ENCODE measurements at places on chromosomes 5 and 9. TPM values are rescaled to one million over a fixed set of nuclear protein-coding genes. Genes with fewer than 3 reads are reported as not detected.

- DNase-seq: no peak
Measured at GRCh38 chr9:131467214-131467935, 35.3 kb upstream of the POMT1 start.

DNA sequence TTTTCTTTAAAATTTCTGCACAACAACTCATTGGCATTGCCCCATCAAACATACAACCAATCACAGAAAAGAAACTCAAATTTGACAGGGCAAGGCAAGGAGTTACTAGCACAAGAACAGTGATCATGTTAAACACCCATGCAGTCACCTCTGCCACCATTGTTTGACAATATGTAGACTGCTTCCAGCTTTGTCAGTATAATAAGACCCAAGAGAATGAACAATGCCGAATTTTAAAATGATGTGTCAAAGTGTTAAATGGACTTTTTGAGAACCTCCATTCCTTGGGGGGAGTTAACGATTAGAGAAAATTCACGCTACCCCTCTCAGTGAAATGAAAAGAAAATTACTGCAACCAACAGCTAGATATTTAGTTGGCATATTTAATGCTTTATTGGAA lies 109.2 kb downstream of the SEMA6A start:
- DNase-seq: no peak

DNA sequence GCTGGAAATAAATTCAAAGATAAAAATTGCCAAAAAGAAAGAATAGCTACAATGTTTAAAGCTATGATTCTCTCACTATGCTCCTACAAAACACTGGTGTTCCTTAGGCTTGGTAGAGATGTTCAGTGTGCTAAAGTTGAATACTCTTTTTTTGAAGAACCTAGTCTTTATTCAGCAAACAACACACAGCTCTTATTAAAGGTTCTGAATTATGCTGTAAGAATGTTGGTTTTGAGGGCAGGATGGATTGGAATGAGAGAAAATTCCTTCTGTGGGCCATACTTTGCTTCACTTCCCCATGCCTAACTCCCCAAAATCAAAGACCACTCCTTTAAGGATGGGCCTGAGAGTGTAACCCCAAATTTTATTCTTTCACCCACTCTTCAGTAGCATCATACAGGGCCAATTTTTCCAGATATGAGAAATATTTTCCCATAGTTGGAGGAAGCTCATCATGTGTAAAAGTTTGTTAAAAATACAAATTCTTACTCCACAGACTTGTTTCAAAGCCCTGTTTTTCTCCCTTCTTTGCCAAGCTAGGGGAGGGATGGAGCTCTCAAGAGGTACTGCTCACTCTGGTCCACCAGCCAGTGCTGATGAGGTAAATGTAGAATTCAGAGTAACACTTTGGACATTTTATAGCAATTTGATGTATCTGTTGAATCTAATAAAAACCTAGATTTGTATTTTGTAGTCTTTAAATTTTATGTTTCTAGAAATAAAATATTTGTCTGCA lies 99.3 kb downstream of the GDNF start:
- no peak for DNase-seq

DNA sequence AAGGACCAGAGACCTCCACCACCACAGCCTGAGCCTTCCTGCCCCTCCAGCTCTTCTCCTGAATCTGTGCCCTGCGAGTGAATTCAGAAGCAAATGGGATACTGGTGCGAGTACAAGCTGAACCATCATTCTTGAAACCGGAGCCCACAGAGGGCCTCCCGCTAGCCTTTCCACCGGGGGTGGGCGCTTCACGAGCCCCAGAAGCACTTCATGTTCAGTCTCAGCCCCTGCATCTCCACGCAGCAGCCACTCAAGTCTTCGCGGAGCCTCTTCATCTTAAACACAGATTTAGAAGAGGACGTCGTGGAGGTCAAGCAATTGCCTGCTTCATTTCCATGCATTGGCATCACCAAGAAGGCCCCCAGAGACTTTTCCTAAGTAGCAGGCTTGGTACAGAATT lies 26.0 kb upstream of the OLFM1 start:
- no peak for DNase-seq

GRCh38 chr9:122005597-122005996 lies 87.5 kb downstream of the TTLL11 start:
- DNase-seq: peak; percentile 44

DNA sequence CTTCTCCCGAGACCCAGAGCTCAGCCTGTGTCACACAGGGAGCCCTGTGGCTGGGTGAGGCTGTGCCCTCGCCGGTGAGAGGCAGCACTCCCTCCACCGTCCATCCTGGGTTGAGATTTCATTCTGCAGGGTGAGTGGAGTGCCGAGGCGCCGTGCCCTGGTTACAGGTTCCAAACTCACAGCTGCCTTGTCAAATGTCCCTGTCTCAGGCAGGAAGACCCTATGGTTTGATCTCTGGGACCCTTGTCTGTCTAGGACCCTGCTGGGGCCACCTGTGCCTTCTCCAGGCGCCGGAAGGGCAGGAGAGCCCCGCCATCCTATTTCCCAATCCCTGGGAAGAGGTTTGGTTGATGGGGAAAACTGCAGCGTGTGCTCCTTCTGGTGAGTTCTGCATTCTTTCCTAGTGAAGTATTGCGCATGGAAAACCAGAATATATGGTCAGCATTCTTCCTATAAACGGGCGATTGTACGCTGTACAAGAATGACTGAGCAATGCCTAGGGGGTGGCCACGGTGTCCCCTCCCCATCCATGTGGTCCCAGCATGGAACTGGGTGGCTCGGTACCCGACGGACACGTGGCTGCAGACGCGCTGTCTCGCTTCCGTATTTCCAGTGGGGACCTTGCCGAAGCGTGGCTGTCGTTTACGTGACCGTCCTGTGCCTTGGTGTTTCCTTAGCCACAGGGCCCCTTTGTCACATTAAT lies 95.9 kb upstream of the COL5A1 start:
- no peak for DNase-seq

DNA sequence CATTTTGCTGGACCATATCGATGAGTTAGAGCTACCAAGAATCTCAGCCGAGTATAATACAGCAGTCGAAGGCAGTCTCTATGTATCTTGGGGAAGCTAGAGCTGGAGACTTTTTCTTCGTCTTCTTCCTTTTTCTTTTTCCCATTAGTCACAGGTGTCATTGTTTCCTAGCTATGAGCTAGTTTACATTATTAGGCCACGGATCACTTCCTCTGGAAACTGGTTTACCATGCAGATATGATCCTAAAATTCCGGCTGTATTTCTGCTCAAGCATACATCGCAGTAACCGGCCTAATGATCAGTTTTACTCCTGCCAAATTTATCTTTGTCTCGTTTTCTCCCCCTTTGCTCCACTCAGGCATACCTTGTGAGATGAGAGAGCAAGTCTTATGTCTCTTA lies 312.8 kb downstream of the ARHGAP26 start:
- DNase-seq: no peak

- DNase-seq: no peak
Measured at GRCh38 chr5:116299746-116300640, 215.2 kb downstream of the COMMD10 start.

- DNase-seq: no peak
Measured at GRCh38 chr5:78908173-78909061, 76.7 kb downstream of the ARSB start.

GRCh38 chr9:14678776-14679175 lies 14.5 kb downstream of the ZDHHC21 start:
- DNase-seq: no peak

DNA sequence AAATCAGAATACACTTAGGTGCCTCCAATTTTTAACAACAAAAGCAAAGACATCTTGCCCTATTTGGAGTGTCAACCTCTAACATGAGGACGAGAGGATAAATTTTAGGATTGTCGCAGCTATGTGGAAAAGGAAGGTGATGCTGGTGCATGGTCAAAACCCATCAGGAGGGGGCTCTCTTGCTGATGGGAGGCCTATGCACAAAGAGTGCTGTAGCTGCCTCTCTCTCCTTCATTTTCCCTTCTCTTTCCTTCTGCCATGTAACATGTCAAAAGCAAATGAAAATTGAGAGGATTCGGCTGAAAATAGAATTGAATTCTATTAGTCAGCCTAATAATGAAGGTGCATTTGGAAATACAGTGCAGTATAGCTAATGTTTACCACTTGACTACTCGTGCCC lies 578.7 kb upstream of the ZNF462 start:
- no peak for DNase-seq

GRCh38 chr5:28914297-28914696 lies 1875.9 kb upstream of the CDH9 start:
- no peak for DNase-seq

DNA sequence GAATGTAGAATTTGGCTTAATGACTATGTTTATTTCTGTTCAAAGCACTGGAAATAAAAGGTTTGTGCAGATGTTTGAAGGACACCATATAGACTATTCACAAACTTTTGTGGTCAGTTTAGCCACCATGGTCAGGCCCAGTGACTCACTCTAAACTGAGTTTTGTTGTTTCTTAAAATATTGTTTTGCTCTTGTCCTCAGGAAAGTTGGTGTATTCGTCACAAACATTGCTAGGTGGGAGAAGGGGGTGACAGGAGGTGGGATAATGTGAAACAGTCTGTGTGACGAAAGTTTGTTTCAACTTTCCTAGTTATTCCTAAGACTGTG lies 35.0 kb upstream of the LIFR start:
- no peak for DNase-seq

Gene NUTM2G
- total RNA-seq: not detected

Gene PCDHA12
- 0.78 TPM for total RNA-seq

Gene MEF2C
- 6.5 TPM for total RNA-seq

Gene C9orf50
- total RNA-seq: not detected

Gene PCDHB2
- not detected for total RNA-seq

Gene SPINK5
- total RNA-seq: 3.1 TPM
